ENCODE measurements at places on chromosomes 7 and 10.

DNA sequence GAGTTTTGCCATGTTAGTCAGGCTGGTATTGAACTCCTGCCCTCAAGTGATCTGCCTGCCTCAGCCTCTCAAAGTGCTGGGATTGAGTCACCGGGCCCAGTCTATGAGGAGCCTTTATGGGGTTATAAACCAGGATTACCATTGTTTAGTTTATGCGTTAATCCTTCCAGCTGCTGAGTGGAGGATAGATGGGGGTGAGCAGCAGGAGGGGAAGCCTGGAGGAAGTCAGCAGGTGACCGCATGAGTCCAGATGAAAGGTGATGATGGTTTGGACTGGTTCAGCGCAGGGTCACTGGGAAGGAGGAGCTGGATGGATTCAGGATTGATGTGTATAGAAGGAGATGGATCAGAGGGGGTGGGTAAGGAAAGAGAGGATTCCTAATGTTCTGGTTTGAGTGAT lies 197.1 kb downstream of the ADAM12 start:
- no peak for DNase-seq
- H3K27ac ChIP-seq = no peak overlapping the region
- no peaks in the 10 kb centered on the region for H3K4me1 ChIP-seq
- no peaks in the 10 kb centered on the region for H3K36me3 ChIP-seq

GRCh38 chr7:66429498-66430163 lies 199.1 kb upstream of the KCTD7 start:
- no peak overlapping the region for H3K4me3 ChIP-seq
- H3K36me3 ChIP-seq = no peaks in the 10 kb centered on the region
- no peak for DNase-seq

DNA sequence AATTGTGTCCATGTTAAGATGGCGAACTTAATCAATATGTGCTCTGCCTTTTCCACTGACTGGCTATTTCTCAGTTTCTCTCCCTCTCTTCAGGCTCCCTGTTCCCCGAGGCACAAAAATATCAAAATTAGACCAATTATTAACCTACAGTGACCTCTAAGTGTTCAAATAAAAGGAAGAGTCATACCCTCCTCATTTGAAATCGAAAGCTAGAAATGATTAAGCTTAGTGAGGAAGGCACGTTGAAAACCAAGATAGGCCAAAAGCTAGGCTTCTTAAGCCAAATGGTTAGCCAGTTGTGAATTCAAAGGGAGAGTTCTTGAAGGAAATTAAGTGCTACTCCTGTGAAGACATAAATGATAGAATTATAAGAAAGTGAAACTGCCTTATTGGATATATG lies 81.1 kb upstream of the MBL2 start:
- no peaks in the 10 kb centered on the region for H3K36me3 ChIP-seq
- no peaks in the 10 kb centered on the region for H3K27me3 ChIP-seq
- no peak for DNase-seq

- peaks cover 6% of the 10 kb centered on the region for H3K4me1 ChIP-seq
- DNase-seq = no peak
- H3K4me3 ChIP-seq = no peak overlapping the region
- H3K27ac ChIP-seq = no peak overlapping the region
- H3K36me3 ChIP-seq = peaks cover 20% of the 10 kb centered on the region
- no peaks in the 10 kb centered on the region for H3K27me3 ChIP-seq
Measured at GRCh38 chr10:70376436-70377378, 5.7 kb downstream of the LRRC20 start.

- H3K27me3 ChIP-seq = no peaks in the 10 kb centered on the region
- H3K4me1 ChIP-seq = peaks cover 15% of the 10 kb centered on the region
- no peak overlapping the region for H3K4me3 ChIP-seq
- no peak overlapping the region for H3K27ac ChIP-seq
- no peaks in the 10 kb centered on the region for H3K36me3 ChIP-seq
- DNase-seq = no peak
Measured at GRCh38 chr10:73953665-73954064, 42.7 kb downstream of the PLAU start.

DNA sequence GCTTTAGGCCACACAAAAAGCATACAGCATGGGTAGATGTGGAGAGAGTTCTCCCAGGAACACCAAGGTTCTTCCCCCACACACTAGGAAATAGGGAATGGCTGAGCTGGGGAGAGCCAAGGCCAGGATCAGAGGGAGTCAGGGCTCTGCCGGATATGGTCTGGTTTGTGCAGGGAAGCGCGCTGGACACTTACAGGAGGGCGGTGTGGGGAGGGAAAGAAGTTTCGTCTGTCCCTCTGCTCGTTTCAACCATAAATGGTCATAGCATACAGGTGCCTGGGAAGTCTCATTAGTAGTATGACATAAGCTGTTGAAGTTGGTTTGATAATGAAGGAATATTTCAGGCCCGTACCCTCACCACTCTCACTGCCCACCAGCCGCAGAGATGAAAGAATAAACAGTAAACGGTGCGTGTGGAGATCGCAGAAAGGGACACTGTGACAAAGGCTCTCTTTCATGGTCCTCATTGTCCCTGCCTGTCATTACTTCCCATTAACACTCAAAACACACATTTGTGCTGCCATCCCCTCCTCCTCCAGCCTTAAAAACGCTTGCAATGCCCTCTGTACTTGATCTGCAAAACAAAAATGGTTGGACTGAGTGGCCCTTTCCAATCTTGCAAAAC lies 207.2 kb downstream of the CELF2 start:
- H3K27ac ChIP-seq = no peak overlapping the region
- no peak overlapping the region for H3K4me3 ChIP-seq
- H3K27me3 ChIP-seq = no peaks in the 10 kb centered on the region
- no peaks in the 10 kb centered on the region for H3K4me1 ChIP-seq
- H3K36me3 ChIP-seq = no peaks in the 10 kb centered on the region

DNA sequence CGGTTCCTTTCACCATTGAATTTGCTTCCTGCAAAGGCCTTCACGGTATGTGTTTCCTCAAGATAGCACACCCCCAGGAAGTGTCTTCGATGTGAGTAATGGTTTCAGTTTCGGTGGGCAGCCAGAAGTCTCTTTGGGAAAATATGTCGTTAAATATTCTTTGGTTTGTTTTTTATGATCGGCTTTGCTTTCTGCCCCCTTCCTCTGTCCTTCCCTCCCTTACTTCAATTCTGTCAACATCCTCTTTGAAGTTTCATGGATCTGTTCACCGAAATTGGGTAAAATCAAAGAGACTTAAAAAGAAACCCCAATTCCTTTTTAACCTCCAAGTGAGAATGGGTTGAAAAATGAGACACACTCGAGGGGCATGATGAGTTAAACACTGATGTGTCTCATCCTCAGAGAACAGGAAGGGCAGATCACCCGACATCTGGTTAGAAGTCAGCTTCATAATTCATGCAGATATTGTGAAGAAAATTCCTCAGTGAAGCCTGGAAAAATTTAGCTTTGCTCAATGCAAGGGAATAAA lies 170.8 kb upstream of the HABP2 start:
- H3K36me3 ChIP-seq = no peaks in the 10 kb centered on the region
- H3K4me3 ChIP-seq = peak overlapping the region; percentile 34
- H3K27ac ChIP-seq = no peak overlapping the region
- no peak for DNase-seq
- H3K27me3 ChIP-seq = no peaks in the 10 kb centered on the region

GRCh38 chr7:23598296-23598695 lies 1.1 kb downstream of the CCDC126 start:
- H3K27ac ChIP-seq = peak overlapping the region; percentile 99
- H3K4me1 ChIP-seq = no peaks in the 10 kb centered on the region
- no peaks in the 10 kb centered on the region for H3K36me3 ChIP-seq
- H3K4me3 ChIP-seq = peak overlapping the region; percentile 78
- H3K27me3 ChIP-seq = no peaks in the 10 kb centered on the region

DNA sequence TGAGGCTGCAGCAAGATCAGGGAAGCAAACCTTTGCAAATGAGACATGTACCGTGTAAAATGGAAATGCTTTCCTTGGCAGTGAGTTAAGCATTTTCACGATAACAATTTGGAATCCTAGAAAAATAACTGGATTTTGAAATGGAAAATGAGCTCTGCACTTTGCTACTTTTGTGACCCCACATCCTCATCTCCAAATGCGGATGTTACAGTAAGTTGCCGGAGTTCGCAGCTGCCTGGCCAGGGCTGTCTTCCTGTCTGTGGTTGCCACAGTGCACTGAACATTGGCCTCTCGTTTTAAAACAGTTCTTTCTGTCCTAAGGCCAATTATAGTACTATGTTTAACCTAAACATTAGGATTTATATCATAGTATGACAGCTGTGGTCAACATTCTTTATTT lies 136.2 kb upstream of the FZD8 start:
- no peaks in the 10 kb centered on the region for H3K4me1 ChIP-seq
- H3K4me3 ChIP-seq = no peak overlapping the region

DNA sequence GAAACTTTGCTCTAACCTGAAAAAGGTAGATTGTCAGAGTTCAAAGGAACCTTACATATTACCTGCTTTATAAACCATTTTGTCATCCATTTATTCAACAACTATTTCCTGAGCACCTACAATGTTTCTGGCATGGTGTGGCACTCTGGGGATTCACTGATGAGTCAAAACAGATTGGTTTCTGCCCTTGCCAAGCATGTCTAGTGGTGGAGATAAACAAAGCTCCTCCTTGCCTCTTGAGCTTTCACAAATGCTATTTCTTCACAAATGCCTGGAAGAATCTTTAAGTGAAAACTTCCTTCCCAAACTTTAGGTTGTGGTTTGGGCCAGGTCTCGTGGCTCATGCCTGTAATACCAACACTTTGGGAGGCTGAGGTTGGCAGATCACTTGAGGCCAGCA lies 85.1 kb upstream of the RELN start:
- H3K27ac ChIP-seq = no peak overlapping the region
- no peaks in the 10 kb centered on the region for H3K36me3 ChIP-seq
- no peaks in the 10 kb centered on the region for H3K4me1 ChIP-seq
- DNase-seq = no peak

GRCh38 chr10:57015595-57016318 lies 654.7 kb upstream of the ZWINT start:
- no peaks in the 10 kb centered on the region for H3K27me3 ChIP-seq
- H3K4me3 ChIP-seq = no peak overlapping the region
- H3K27ac ChIP-seq = no peak overlapping the region
- no peaks in the 10 kb centered on the region for H3K4me1 ChIP-seq
- H3K36me3 ChIP-seq = no peaks in the 10 kb centered on the region
- no peak for DNase-seq

DNA sequence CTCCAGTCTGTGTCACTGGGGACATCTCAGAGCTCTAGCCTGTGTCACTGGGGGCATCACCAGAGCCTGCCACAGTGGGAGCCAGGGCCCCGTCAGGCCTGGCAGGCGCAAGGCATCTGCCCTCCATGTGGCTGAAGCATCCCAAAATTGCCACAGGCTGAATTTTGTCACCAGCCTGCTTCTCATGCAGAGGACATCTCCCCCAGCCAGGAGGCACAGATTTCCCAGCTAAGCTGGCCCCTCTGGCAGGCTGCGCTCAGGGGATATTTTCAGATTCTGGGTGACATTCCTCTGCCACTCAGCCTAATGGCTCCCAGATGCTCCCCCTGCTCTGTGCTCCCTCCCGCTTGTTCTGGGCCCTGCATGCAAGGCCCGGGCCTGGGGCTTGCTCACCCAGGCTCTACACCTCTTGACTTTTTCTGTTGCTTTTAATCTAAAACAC lies 64.6 kb downstream of the COL13A1 start:
- no peak for DNase-seq
- no peaks in the 10 kb centered on the region for H3K4me1 ChIP-seq
- no peaks in the 10 kb centered on the region for H3K27me3 ChIP-seq

All from tibial nerve (tissue), 4 donors.